ENCODE measurements at places on chromosomes 2 and 18.

- DNase-seq: no peak
Observed at GRCh38 chr2:75621228-75621627, 25.4 kb upstream of the MRPL19 start.

DNA sequence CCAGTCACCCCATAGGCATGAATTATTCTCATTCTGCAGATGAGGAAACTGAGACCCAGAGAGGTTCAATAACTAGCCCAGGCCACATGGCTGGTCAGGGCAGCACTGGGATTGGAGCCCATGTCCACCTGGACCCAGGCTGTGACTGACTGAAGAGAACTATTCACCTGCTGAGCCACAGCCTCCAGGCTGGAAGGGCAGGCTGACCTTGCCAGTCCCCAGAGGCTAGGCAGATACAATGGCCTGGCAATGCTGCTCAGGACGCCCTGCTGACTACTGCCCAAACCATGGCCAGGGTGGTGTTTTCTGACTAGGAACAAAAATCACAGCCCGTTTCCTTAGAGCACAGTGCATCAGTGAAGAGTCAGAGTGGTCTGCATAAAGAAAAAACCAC, 36.8 kb downstream of the HS6ST1 start:
- DNase-seq: no peak

DNA sequence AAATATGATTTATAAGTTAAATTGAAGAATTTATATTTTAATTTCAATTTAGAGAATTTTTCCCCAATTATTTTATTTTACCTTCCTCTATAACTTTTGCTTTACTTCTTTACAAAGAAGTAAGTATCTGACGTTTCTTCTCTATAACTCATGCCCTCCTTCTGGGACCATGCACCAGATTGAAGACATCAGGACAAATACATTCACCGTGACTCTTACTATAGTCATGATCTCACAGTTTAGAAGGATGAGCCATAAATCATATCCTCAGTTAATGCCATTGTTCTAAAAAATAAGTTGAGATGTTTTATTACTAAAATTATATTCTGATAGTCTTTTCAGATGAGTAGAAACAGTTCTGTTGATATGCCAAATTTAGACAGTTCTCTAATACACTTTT, 279.3 kb downstream of the TMX3 start:
- no peak for DNase-seq

DNA sequence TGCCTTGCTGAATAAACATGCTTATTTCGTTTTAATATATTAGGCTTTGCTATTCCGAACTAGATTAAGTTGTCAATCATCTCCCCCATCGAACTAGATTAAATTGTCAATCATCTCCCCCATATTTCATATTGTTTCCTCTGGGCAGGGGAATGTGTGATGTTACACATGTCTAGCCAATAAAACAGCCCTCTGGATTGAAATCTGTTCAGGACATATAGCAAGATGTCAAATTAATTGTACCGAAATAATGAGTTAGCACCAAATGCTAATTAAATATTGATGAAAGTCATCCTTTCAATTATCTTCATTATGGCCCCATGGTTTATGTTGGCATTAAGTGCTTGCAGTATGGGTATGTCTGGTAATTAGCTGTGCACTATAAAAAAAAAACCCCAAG, 135.5 kb downstream of the SPOPL start:
- no peak for DNase-seq

DNA sequence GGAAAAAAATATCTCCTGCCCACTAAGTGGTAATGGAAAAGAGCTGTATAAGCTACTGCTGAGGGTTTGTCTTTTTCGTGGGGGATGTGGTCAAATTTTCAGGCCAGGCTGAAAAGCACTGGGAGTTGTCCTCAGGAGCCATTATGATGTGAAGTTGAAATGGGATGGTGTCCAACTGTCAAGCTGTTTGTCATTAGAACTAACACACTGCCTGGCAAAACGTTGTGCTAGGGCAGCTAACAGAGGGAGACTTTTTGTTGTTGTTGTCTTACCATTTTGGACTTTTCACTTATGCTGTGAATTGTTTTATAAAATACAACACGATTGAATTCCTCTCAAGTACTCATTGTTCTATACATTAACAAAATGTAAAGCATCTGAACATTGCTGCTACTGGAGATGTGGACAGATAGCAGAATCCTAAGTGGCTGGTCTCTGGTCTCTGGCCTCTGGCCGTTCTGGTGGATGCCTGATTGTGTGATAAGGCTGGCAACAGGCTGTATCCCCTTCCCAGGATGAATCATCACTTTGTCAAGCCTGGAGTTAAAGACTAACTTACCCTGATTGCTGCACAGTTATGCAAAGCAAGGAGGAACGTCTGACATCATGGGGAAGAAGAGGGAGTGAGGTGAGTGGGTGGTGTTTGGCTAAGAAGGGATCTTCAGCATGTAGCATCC, 2.3 kb downstream of the MYO1B start:
- no peak for DNase-seq

DNA sequence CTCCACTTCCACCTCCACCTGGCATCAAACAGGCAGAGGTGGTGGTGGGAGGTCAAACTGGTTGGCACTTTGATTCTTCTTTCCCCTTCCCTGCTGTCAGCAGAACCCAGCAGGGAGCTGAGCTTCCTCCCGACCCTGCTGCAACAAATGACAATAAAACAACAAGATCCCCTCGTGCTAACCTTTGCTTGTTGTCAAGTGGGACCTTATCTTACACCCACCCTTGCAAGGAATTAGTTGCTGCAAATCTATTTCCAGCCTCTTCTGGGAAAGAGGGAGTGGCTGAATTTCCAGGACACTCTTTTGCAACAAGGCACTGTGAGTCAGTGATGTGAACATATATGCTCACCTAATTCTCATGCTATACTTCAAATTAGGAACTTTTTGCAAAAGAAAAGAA, 655.1 kb downstream of the DSC3 start:
- DNase-seq: no peak

GRCh38 chr2:234528410-234529148, 31.7 kb upstream of the ARL4C start:
- DNase-seq: no peak

Measured in nephron progenitor cell (in vitro differentiated cells).